NCI-H526 (cell line): ENCODE measurements at places on chromosomes 2 and 18.

GRCh38 chr2:121810959-121811853, 55.8 kb downstream of the TSN start:
- peak; percentile 54 for DNase-seq

GRCh38 chr2:8380566-8380965, 301.3 kb upstream of the ID2 start:
- DNase-seq: peak; percentile 51

GRCh38 chr2:97713296-97714083, at the start of gene ZAP70:
Gene ZAP70, plus strand, starts transcription at chr2:97713576. Its CDS starts 10,461 bp downstream, at chr2:97724037.
- DNase-seq: no peak

- no peak for DNase-seq
Observed at GRCh38 chr2:110873056-110873502, 140.7 kb downstream of the ACOXL start.

GRCh38 chr2:175606010-175606841, 395.8 kb downstream of the LNPK start:
- peak; percentile 85 for DNase-seq

DNA sequence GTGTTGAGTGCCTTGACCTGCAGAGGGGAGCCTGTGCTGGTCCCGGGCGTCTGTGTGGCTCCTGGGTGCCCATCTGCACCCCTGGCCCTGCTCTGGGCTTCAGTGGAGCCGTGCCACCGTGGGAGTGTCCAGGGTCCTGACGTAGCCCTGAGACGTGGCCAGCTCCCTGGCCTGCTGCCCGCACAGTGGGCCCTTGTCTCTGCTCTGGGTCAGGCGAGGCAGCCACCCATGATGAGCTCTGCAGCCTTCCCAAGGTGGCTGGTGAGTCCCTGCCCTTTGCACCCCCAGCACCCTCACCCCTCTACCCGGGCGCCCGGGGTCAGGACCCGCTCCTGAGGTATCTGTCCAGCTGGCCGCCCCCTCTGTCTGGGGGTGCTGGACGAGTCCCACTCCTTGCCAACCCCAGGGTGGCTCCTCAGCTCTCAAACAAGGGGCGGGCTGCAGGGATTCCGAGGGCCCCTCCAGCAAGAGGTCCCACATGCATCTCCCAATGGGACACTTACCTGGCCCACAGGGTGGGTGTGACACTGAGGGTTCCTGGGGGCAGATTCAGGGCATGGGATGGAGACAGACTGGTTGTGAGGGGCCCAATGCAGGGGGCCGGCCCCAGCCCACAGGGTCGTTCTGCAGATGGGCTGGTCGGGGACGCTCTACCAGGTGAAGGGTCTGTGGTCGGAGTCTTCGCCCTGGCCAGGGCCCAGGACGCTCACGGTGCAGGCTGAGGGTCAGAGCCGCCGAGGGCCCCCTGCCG, 2.4 kb downstream of the NEU4 start:
- no peak for DNase-seq

- DNase-seq: no peak
Observed at GRCh38 chr18:9549405-9549804, 65.0 kb downstream of the PPP4R1 start.

DNA sequence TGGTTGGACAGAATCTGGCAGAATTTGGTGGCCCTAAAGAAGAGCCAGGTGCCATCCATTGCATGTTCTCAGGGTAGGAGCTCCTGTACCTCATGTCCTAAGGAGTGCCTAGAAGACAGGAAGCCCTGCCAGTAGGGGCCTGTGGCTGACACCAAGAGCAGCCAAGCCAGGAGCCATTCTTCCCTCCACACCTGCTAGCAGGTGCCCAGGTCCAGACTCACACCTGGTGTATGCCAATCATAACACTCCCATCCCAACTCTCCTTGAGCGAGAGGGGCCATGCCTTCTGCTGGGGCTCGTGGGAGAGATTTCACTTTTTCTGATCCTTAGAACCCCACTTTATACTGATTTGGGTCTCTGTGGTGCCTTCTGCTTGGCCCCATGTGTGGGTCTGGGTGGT, 26.5 kb upstream of the TMEM37 start:
- DNase-seq: no peak

DNA sequence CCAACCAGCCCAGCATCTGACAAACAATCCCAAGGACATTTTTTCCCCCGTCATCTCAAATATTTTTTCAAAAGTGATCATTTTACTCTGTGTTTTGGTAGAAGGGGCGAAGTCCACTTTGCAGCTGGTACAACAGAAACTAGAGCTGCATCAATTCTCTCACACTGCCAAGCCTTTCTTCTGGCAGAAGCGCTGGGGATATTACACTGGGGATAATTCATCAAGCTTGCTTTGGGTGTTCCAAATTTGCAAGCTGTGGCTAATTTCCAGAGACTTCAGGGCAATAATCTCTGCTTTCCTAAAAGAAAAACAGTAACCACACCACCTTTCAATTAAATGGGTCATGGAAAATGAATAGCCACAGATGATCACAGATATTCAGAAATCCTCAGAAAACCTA, 238.3 kb downstream of the SLC8A1 start:
- DNase-seq: peak; percentile 20

DNA sequence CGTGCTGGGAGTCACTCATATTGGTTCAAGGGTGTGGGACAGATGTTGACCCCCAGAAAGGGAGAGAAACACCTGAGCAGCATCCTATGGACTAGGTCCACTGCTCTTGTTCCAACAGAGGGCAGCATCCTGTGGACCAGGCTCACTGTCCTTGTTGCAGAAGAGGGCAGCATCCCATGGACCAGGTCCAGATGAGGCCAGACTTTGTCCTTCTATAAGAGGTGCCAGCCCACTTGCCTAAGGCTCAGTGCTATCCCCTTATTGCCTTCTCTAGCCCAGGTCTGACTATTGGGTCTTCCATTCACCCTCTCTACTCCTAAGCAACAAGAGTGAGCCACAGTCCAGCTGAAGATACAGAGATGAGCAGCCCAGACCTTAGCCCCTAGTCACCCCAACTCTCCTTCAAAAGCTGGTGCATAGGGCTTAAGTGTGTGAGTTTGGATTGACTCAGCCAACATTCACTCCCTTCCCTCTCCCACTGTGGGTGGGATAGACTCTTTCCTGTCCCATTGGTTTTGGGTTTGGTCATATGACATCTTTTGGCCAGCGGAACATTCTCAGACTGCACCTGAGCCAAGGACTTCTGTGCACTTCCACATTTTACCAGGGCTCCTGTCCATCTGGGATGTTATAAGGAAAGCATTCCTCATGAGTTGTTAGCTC, 132.4 kb upstream of the GPC1 start:
- no peak for DNase-seq

GRCh38 chr18:63290821-63291200, 28.8 kb downstream of the BCL2 start:
- no peak for DNase-seq

GRCh38 chr2:233407771-233408181, 53.5 kb downstream of the DGKD start:
- no peak for DNase-seq

GRCh38 chr2:60526623-60527022, 26.8 kb downstream of the BCL11A start:
- no peak for DNase-seq

- no peak for DNase-seq
Observed at GRCh38 chr18:27582760-27583412, 397.8 kb upstream of the CHST9 start.

DNA sequence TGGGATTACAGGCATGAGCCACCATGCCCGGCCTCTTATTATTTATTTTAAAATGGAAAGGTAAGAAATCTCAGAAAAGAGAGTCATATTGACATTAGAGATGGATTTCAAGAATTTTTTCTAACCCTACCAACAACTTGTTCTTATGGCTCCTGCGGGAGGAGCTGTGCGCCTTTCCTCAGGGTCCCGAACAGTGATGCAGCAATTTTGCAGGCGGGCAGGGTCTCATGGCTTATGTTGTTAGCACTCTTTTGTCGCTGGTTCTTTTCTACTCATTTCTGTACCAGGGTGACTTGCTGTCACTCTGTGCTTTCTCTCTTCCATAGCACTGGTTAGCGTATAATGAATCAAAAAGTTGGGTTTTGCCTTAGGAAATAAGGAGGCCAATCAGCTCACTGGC, 148.8 kb upstream of the DLGAP1 start:
- no peak for DNase-seq

DNA sequence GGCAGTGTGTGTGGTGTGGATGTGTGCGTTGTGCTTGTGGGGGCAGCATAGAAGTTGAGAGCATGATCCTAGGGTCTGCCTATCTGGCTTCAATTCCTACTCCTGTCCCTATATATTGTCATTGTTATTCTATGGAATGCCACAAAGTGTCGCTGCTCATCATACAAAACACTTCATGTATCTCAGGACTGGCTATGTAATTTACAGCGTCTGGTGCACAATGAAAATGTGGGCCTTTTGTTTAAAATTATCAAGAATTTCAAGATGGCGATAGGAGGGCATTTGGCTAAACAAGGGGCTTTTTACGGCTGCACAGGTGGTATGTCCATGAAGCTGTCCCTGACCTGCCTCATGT, 3.4 kb downstream of the SERPINB2 start:
- peak; percentile 15 for DNase-seq

GRCh38 chr2:129753261-129753660, 226.2 kb upstream of the RAB6C start:
- DNase-seq: no peak

DNA sequence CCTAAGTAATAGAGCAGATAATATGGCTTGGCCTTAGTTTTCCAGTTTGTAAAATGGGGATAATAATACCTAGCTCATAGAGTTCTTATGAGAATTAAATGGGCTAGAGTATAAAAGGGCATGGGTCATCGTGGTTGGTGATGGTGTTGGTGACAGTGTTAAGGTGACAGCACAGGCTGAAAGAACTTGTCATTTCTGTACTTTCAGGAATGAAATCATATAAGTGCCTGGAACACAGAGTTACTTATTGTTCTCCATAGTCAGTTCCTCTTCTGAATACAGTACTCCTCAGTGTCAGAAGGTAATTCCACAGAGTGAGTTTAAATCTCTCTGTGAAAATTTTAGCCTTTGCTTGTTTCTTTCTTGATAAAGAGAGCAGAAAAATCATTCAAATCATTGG, 42.4 kb downstream of the KIF5C start:
- DNase-seq: no peak

DNA sequence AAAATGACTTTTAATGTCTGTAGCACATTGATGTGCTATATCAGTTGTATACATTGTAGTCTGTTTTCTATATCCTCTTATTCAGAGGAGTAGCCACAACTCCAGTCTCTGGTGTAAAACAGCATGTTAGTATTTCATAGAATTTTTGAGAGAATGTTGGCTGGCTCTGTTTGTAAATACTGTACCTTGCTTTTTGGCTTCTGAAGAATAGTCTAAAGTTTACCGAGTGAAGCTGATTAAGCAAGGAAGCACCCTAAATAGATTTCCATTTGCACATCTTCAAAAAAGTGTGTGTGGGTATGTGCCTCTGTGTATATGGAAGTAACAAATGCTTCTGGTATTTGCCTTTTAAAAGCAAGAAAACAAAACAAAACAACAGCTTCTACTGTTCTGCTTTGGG, 50.5 kb downstream of the MAP4K4 start:
- no peak for DNase-seq

DNA sequence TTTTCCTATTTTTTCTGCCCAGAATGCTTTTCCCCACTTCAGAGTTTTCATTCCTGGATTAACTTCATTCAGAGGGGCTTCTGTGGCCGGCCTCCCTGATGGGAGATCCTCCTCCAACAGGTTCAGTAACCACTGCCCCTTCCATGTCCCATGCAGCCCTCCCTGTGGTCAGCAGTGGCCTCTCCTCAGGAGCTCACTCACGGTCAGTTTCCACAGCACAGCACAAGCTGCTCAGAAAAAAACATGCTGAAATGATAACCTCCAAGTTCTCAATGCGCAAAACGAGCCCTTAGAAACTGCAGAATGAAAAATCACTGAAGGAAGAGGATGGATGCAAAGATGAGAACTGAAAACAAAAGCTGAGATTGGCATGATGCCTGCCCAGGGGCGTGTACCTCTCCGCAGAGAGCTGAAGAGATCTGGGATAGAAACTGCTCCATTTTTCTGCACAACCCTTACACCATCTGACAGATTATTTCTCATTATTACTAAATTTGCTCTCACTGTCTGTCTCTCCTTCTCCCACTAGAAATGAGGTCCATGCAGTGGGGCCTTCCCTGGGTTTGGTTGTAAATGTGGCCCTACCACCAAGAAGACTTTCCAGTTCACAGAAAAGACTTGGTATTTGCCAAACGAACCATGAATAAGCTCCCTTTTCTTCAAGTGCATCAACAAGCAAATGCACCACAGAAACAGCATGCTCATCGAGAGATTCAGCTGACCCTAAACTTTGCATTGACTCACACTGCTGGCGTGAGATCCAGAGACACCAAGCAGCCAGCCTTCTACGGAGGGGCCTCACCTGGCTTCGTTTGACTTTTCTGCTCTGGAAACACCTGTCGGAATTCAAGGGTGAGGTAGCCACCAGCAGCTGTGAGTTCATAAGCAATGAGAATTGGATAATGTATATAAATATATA, 51.5 kb downstream of the TMEM18 start:
- no peak for DNase-seq
